Omental fat pad (tissue), 4 donors: ENCODE measurements at places on chromosomes 4 and X. TPM values are rescaled to one million over a fixed set of nuclear protein-coding genes. Genes with fewer than 3 reads are reported as not detected.

CABS1 gene
- not detected for total RNA-seq

PDLIM3 gene
- 43.7 TPM for total RNA-seq

IL1RAPL2 gene
- 0.09 TPM for total RNA-seq

PPP1R2C gene
- not detected for total RNA-seq

CDKL2 gene
- total RNA-seq: not detected

CT47B1 gene
- total RNA-seq: not detected

- DNase-seq: no peak
Measured at GRCh38 chr4:73788411-73788810, 48.0 kb downstream of the CXCL8 start.

DNA sequence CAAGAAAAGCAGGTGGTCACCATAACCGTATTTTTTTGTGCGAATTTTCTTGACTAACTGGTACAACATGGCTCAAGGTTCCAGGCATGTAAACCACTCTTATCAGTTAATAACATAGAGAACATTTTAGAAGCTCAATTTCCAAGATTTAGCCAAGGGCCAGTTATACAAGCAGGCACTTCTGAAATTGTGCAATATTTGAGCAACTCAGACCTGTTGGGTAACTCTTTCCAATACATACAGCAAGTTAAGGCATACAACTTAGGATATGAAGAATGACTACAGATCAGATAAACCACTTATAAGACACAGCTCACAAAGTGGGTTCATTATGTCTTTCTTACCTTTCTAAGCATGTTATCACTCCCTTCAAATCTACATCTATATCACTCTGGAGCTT lies 43.9 kb downstream of the ZNF280C start:
- DNase-seq: no peak

GRCh38 chr4:173507471-173508385 lies 22.3 kb downstream of the HAND2 start:
- DNase-seq: no peak

DNA sequence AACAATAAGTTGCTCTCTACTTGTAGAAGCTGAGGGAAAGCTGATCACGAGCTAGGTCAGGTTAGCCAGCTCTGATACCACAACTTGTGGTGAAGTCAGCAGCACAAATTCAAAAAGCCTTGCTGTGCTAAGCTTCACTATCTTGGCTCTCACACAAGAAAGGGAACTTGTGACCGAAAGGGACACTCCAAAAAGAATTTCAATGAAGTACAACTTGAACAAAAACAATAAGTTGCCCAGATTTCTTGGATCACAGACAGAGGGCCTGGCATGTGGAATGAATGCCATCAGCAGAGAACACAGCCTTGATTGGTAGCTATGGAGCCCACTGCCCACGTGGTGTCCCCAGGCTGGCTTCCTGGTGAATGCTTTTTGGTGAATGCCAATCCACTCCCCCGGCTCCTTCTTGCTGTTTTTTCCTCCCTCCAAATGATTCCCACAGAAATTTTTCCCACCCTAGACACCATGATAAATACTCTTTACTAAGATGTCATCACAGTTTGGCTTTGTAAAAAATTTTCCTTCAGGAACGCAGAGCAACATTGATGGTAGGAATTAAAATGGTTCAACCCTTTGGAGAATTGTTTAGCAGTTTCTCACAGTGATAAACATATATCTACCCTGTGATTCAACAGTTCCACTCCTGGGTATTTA lies 82.6 kb downstream of the ANXA3 start:
- no peak for DNase-seq

DNA sequence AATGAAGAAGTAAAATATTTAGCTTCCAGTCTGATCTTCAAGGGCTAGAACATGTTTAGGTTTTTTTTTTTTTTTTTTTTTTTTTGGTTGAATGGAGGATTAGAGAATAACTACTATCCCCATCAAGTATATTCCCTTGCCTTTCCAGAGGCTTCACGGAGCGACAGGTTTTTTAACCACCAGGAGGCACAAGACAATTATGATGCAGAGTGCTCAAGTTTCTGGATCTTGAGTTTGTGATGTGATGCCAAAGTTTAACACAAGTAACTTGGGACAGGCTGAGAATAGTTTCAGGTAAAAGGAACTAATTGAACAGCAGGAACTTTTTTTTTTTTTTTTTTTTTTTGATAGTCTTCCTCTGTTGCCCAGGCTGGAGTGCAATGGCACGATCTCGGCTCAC lies 30.3 kb downstream of the CCNI start:
- no peak for DNase-seq

- DNase-seq: no peak
Measured at GRCh38 chr4:184448141-184448540, 26.2 kb downstream of the IRF2 start.

DNA sequence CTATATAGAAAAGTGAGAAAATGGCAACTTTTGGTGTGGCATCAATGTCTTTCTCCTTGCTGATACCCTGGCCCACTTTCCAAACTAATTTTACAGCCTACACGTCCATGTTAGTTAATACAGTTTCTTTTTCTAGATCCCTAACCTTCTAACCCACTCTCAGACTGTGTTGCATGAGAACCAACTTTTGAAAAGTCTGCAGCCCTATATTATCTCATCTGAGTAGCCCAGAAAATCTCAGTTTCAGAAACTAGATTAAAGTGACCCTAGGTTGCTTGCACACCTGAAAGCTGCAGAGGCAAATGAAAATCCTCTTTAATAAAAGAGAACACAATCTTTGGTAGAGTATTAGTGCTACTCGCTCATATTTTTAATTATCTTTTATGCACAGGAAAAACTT lies 371.6 kb upstream of the EMCN start:
- no peak for DNase-seq

DNA sequence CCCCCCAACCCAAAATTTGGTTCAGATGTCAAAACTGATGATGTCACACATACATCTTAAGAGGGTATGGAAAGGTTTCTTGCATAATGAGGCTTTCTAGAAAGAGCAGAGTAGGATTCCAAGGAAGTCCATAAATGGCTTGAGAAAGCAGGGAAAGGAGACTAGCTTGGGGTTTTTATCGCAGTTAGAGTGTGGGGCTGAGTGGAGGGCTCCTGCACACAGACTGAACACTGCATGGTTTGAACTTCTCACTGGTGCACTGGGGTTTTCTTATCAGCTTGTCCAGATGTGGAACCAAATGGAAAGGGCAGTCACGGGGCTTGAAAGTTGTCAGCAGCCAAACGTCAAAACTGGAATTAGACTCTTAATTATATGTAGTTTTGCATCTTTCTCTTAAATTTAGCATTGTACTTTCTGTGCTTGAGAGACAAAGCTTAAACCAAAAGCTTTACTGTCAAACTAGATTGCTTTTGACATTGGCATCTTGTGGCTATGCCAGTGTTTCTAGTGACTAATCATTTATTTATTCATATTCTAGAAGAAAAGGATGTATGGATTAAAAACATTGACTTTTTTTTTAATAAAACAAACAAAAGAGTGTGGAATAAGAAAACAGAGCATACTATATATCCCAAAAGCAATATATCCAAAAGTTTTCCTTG lies 78.3 kb upstream of the STIM2 start:
- no peak for DNase-seq

- DNase-seq: no peak
Measured at GRCh38 chrX:107628662-107629539, 591 bp downstream of the PRPS1 start.

GRCh38 chr4:94523617-94524016 lies 71.9 kb downstream of the PDLIM5 start:
- DNase-seq: no peak

DNA sequence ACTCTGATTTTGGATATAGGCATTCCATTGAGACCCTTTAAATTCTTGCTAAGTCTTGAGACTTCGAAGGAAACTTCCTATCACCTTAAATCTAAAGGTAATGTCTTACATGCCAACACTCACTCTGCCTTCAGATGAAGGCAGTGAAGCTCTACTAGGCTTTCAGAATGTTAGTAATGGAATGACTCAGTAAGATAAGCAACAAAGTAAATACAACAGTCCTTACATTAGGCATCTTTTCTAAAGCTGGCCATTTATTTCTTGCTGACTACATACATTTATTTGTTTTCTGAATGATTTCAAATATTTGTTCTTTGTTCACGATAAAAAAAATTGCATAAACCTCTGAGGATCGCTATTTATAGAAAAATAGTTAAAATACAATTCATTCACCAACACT lies 43.5 kb downstream of the ASIC5 start:
- no peak for DNase-seq

GRCh38 chrX:8377041-8377440 lies 87.6 kb upstream of the VCX3B start:
- no peak for DNase-seq

DNA sequence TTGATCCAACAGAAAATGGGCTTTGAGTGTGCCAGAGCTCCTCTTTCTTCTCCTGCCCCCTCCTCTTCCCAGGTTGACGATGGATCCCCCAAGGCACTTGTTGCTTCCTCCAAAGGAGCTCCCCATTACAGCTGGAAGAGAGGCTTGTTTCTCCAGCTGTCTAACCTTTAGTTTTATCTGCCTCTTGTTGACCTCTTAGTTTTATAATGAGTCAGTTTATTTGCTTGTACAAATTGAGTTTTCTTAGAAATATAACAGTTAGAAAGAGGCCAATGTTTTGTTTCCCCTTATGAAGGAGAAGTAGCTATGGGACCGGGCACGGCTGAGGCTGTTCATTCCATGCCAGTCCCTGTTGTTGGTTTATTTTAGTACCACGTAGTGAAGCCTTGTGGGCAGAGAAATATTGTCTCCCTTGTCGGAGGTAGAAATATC lies 158.2 kb downstream of the SPRY1 start:
- no peak for DNase-seq

DNA sequence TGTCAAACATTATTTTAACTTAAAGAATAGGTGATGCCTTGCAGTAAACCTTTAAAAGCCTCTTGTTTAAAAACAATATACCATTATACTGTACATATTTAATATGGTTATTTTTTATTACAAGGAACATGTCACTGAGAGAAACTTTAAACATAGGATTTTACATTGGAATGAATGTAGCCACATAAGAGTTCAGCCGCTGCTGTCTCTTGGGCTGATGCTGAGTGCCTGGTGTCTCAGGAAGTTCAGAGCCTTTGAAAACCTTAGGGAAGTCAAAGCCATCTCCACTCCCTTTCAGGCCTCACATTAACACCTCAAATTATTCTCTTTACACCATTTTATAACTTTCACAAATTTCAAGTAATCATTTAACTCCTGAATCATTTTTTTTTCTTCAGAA lies 93.5 kb upstream of the DKK2 start:
- no peak for DNase-seq

DNA sequence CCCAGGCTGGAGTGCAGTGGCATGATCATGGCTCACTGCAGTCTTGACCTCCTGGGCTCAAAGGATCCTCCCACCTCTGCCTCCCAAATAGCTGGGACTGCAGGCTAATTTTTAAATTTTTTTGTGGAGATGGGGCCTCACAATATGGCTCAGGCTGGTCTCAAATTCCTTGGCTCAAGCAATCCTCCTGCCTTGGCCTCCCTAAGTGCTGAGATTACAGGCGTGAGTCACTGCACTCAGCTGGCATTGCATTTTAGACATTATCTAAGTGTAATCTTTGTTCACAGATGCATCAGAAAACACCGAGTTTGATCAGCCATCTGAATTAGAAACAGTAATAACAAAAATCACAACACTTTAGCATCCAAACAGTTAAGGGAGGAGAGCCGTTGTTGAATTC lies 53.4 kb upstream of the CBR4 start:
- no peak for DNase-seq

GRCh38 chrX:38038501-38038900 lies 32.1 kb downstream of the SYTL5 start:
- no peak for DNase-seq

DNA sequence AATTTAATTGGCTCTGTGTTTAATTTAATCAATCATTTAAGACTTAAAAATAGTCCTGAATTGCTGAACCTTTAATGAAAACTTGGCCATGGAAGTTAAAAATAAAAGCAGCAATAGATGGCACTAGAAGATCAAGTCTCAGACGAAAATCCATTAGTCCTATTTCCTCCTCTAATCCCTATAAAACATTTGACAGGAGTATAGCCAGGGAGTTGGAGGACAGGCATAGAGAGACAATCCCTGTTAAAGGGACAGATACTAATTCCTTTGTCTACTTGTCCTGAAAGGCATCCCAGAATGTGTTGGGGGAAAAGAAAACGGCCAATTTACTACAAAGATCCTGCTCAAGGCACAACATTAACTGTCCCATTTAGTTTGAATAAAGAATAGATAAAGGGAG lies 276.3 kb upstream of the TACR3 start:
- DNase-seq: no peak

DNA sequence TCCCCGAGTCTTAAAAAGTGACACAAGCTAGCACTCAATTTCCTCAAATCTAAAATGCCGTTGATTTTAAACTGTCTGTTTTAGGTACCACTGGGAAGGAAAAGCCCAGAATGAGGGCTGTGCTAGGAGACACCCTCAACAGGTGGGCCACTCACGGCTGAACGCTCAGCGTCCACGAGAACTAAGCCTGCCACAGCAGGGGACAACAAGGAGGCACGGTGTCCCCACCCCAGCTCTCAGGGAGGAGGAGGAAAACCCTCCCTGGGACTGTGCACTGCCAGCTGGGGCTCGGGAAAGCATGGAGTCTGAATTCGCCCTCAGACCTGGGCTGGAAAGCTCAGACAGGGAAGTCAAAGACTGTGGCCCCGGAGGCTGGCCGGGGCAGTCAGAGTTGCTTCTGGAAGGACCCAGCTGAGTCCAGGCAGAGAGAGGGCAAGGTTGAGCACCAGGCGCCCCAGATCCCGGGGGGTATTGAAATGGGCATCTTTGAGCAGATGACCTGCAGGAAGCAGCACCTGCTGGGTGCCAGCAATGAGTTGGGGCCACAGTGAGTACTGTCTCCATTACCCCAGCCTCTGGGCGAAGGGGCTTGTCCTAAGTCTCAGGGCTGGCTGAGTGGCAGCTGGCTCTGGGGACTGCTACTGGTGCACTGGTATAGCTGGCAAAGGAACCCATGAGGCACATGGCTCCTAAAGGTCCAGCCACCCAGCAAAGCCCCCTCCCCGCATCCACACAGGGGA lies 769 bp upstream of the CPZ start:
- no peak for DNase-seq
